ENCODE measurements at places on chromosomes 5 and 9.

DNA sequence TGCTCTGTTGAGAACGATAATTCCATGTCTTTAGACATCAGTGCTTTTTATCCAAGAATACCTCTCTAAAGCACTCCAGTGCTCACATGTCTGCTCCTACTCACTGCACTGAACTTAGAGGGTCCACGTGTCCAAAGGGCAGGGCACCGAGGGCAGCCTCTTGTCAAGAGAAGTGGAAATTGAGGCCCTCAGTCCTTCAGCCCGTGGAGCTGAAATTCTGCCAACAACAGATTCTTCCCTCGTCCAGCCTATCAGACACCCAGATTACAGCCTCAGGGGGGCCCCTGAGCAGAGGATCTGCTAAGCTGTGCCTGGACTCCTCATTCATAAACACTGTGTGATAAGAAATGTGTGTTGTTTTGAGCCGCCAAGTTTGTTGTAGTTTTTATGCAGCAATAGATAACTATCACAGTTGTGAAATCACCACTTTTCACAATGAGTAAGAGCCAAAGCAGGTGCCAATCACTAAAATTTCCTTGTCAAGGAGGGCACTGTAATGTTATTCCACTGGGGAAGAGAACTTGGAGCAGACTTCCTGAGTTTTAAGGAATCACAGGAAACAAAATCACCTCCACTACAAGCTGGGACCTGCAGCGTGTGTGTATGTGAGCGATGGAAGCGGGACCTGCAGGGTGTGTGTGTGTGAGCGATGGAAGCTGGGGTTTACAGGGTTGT is 58.8 kb upstream of the IGFBPL1 start:
- no peaks in the 10 kb centered on the region for H3K27me3 ChIP-seq
- H3K36me3 ChIP-seq = no peaks in the 10 kb centered on the region
- no peak overlapping the region for H3K4me3 ChIP-seq
- no peak for DNase-seq
- peaks cover 32% of the 10 kb centered on the region for H3K4me1 ChIP-seq

DNA sequence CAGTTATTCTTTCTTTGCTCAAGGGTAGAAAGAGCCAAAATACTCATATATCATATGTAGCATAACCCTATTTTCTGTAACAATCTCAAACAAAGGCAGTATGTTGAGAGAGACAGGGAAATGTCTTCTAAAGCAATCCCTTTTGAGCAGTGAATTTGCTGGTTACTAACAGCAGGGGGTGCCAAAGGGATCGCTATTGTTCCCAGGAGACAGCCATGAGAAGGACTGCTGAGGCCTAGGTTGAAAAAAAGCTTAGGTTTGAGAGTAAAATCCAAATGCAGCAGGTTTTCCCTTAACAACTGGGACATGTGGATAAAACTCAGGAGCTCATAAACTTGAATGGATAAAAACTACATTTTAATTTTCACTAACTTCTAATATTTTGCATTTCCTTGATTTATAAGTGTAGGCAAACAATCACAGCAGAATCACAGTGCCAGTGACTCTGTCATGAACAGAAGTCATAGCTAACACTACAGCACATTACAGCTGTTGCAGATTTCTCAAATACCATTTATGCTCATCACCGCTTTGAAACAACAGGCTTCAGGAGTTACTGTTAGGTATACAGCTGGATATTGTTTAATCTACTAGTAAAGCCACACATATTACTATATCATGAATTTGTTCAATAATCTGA is 148.4 kb downstream of the MAPKAP1 start:
- H3K27ac ChIP-seq = no peak overlapping the region
- peaks cover 15% of the 10 kb centered on the region for H3K36me3 ChIP-seq
- H3K4me1 ChIP-seq = peaks cover 4% of the 10 kb centered on the region
- H3K4me3 ChIP-seq = no peak overlapping the region
- DNase-seq = peak; percentile 66

- no peaks in the 10 kb centered on the region for H3K36me3 ChIP-seq
- H3K27ac ChIP-seq = no peak overlapping the region
- H3K27me3 ChIP-seq = no peaks in the 10 kb centered on the region
- no peaks in the 10 kb centered on the region for H3K4me1 ChIP-seq
- peak; percentile 20 for DNase-seq
- H3K4me3 ChIP-seq = no peak overlapping the region
Observed at GRCh38 chr5:50751064-50751657, 84.7 kb downstream of the PARP8 start.

DNA sequence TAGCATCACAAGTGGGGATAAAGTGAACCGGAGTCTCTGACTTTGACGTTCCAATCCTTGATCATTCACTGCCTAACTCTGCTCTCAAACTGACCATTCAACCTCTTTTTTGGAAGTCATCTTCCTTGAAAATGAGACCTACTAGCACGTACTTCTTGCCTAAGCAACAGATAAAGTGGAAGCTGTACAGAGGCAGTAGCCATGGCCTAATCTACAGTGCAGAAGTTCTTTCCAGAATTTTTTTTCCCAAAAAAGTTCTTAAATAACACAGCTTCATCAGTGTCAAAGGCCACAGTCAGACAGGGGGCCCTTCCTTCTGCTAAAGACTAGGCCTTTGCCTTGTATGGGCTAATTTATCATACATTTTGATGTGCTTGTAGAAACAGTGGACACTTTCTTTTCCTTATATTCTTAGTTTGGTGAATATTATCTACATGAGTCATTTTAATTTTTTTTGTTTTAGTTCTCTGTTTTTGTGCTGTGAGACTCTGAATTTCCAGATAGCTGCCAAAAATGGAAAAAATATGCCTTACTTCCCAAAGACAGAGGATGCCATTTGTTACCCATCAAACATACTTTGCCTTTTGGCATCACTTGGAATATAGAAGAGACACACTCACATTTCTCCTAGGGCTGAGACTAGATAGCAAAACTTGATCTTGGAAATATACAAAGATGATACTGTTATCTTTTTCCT is 96.3 kb upstream of the VCAN start:
- H3K36me3 ChIP-seq = no peaks in the 10 kb centered on the region
- H3K4me3 ChIP-seq = no peak overlapping the region
- no peak for DNase-seq
- no peaks in the 10 kb centered on the region for H3K27me3 ChIP-seq
- peaks cover 2% of the 10 kb centered on the region for H3K4me1 ChIP-seq

- H3K27me3 ChIP-seq = no peaks in the 10 kb centered on the region
- peaks cover 8% of the 10 kb centered on the region for H3K4me1 ChIP-seq
- H3K4me3 ChIP-seq = no peak overlapping the region
- no peaks in the 10 kb centered on the region for H3K36me3 ChIP-seq
Observed at GRCh38 chr5:125422342-125422741, 675.9 kb upstream of the ZNF608 start.

DNA sequence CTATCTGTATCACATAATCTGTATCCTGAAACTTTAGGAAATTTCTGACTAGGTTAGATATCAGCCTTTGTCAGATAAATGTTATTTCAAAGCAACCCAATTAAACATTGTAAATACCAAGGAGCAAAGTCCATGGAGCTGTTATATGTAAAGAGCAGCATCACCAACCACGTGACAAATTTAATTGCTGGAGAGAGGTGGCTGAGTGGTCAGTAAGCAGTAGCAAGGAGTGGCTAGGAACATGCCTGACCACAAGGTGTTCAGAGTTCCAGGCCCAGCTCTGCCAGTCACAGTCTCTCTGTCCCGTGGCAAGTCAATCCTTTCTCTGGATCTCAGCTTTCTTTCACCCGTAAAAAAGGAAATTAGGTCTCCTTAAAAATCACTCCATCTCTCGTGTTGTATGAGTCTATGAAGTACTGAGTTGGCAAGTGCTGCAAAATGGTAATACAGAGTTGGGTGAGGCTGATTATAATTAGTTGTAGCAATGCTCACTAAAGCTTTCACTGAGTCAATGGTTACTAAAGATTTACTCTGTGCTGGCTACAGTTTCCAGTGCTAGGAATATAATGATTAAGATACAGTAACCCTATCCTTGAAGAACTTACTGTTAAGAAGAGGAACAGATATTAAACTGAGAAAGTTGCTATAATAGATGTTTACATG is 166.1 kb downstream of the GNAQ start:
- no peak for DNase-seq
- H3K27me3 ChIP-seq = no peaks in the 10 kb centered on the region
- no peak overlapping the region for H3K27ac ChIP-seq
- no peaks in the 10 kb centered on the region for H3K4me1 ChIP-seq

DNA sequence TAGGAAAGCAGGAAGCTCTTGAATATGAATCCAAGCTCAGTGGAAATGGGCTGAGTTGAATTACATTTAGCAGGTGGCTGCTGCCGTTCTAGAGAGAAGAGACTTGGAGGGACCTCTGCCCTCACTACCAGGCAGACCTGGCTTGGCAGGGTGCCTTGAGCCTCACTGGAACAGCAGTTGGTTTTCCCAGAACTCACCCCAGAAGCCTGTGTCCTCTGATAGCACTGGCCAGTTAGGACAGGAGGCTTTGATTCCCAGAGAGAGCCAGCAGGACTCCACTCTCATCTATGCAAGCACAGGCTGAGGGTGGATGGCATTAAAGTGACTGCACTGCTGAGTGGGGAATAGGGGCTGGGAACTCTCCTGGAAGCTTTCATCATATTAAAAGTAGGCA is 54.8 kb downstream of the PWWP2A start:
- H3K4me3 ChIP-seq = no peak overlapping the region
- no peaks in the 10 kb centered on the region for H3K27me3 ChIP-seq
- no peak overlapping the region for H3K27ac ChIP-seq
- H3K36me3 ChIP-seq = peaks cover 62% of the 10 kb centered on the region
- DNase-seq = no peak

- no peaks in the 10 kb centered on the region for H3K27me3 ChIP-seq
- no peak overlapping the region for H3K27ac ChIP-seq
- no peak for DNase-seq
Observed at GRCh38 chr5:5055712-5056111, 84.4 kb upstream of the ADAMTS16 start.

- no peak overlapping the region for H3K27ac ChIP-seq
- no peak for DNase-seq
- no peak overlapping the region for H3K4me3 ChIP-seq
- H3K27me3 ChIP-seq = no peaks in the 10 kb centered on the region
- peaks cover 83% of the 10 kb centered on the region for H3K36me3 ChIP-seq
- peaks cover 11% of the 10 kb centered on the region for H3K4me1 ChIP-seq
Observed at GRCh38 chr9:106883626-106884190, 20.7 kb downstream of the ZNF462 start.

GRCh38 chr9:4486176-4486575 is 4.1 kb upstream of the SLC1A1 start:
- H3K27me3 ChIP-seq = peaks cover 11% of the 10 kb centered on the region
- H3K4me1 ChIP-seq = no peaks in the 10 kb centered on the region
- H3K27ac ChIP-seq = no peak overlapping the region
- no peak for DNase-seq
- no peak overlapping the region for H3K4me3 ChIP-seq
- no peaks in the 10 kb centered on the region for H3K36me3 ChIP-seq

DNA sequence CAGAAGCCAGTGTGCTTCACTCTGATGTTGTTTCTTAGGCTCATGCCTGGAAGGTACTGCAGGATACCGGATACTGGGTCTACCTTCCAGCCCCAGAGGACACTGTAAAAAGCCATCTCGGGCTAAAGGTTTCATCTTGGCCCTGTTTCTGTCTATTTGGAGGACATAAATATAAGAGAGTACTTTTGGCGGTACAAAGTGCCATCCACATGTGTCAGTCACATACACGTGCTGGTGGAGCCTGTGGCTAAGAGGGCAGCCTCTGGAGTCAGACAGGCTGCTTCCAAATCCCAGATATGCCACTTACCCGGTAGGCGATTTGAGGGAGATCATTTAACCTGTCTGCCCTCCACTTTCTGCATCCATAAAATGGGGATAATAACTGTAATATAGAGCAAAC is 160.4 kb downstream of the NR3C1 start:
- H3K4me3 ChIP-seq = no peak overlapping the region
- no peak overlapping the region for H3K27ac ChIP-seq
- no peaks in the 10 kb centered on the region for H3K36me3 ChIP-seq
- no peaks in the 10 kb centered on the region for H3K4me1 ChIP-seq

- no peaks in the 10 kb centered on the region for H3K27me3 ChIP-seq
- no peak for DNase-seq
- H3K4me3 ChIP-seq = no peak overlapping the region
- H3K4me1 ChIP-seq = no peaks in the 10 kb centered on the region
- H3K36me3 ChIP-seq = no peaks in the 10 kb centered on the region
Observed at GRCh38 chr9:37187292-37187691, 66.9 kb downstream of the ZCCHC7 start.

DNA sequence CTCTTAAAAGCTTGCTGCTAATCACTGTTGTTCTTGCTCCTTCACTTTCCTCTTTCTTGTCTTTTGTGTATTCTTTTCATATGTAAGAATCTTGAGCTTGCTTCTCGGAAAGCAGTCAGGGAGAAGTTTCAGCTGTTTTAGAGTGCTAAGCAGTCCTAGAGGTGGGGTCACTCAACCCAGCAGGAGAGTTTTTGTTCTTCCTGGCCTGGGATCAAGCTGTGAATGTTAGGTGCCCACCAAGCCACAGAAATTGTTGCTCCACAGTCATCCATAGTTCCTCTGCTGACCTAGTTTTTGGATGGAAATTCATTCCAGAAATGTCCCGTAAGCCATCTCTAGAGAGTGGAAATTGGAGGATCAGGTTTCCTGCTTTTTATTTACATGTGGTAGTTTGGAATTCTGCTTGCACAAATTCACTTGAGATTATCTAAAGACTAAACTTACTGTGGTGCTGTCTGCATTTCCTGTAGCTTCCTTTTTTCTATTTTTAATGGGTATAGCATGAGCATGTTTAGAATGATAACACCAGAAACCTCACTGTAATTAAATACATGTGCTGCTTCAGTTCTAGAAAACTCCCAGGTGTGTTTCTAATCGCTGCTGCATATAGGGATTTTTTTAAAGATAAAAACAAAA is 108.7 kb downstream of the MAST4 start:
- no peak overlapping the region for H3K27ac ChIP-seq
- H3K4me1 ChIP-seq = peaks cover 3% of the 10 kb centered on the region
- H3K4me3 ChIP-seq = no peak overlapping the region
- DNase-seq = no peak
- H3K27me3 ChIP-seq = no peaks in the 10 kb centered on the region

DNA sequence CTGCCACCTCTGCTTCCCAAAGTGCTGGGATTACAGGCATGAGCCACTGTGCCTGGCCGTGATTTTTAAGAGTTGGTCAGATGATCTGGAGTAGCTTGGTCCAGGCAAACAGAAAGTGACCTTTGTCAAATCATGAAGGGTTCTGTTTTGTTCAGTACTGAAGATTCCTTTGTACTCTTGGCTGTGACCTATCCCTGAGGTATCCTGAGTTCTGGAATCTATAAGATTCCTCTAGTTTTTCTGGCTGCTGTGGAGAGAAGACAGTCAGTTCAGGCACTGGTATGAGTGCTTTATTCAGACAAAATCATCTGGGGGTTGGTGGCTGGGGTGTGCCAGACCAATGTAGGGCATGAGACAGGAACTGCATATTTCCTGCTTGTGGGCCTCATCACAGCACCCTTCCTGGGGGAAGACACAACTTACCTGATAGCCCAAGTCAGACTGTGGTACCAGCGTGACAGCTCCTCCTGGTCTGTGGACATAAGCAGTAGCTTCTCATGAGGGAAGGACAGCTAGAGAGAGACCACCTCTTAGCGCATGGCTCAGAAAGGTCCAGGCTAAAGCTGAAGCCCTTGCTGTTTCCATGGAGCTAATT is 3.1 kb downstream of the ARHGEF39 start:
- DNase-seq = no peak
- H3K4me1 ChIP-seq = peaks cover 16% of the 10 kb centered on the region
- H3K4me3 ChIP-seq = no peak overlapping the region
